Hematopoietic multipotent progenitor cell treated with erythropoietin and hydrocortisone succinate and interleukin-3 and kit ligand, for 15 days (in vitro differentiated cells): ENCODE measurements at places on chromosomes 2 and 18.

DNA sequence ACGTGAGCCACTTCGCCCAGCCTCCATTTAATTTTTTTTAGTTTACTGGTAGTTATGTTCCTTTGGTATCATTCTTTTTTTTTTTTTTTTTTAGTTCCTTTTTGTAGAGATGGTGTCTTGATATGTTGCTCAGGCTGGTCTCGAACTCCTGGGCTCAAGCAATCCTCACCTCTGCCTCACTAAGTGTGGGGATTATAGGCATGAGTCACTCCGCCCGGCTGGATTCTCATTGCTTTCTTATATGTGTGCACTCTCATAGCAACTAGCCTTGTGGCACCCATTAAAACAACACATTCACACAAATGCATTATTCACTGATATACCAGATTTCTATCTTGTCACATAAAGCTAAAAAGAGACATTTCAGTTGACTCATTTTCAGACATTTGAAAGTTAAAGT, 4.2 kb downstream of the TTC27 start:
- DNase-seq, result no peak

DNA sequence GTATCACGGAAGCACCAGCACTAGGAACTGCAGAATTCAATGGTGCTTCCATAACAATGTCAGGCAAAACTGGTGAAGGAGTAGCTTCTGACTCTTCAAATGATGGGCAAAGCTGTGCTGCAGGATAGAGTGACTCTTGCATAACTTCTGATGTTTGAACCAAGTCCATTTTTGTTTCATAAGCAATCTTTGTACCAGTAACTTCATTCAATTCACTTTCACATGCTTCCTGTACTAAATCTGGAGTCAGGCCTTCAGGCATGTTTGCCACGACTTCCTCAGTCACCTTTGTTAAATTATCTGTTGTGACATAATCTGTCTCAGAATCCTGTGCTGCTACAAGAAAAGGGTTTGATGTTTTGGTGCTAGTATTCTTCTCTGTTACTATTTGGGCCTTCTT, 24.0 kb downstream of the RTN4 start:
- no peak for DNase-seq

- no peak for DNase-seq
Measured at GRCh38 chr2:172919732-172920131, 155.9 kb upstream of the MAP3K20 start.

GRCh38 chr2:223166983-223167650, 115.1 kb downstream of the KCNE4 start:
- no peak for DNase-seq

DNA sequence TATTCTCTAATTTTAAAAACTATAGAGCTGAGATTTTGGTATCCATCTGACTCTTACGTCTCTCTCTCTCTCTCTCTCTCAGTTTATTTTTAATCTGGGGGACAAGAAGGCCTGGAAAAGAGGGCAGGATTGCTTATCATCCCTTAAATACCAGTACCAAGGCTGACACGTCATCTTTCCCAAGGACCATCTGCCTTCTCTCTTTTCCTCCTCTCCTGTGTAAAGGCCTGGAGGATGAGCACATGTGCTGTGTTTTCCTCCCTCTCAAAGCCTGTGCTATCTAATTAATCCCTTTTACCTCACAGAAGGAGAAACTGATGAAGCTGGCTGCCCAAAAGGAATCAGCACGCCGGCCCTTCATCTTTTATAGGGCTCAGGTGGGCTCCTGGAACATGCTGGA, 7.3 kb downstream of the IL37 start:
- no peak for DNase-seq

GRCh38 chr2:230691005-230691647, 21.5 kb upstream of the CAB39 start:
- DNase-seq, result no peak

DNA sequence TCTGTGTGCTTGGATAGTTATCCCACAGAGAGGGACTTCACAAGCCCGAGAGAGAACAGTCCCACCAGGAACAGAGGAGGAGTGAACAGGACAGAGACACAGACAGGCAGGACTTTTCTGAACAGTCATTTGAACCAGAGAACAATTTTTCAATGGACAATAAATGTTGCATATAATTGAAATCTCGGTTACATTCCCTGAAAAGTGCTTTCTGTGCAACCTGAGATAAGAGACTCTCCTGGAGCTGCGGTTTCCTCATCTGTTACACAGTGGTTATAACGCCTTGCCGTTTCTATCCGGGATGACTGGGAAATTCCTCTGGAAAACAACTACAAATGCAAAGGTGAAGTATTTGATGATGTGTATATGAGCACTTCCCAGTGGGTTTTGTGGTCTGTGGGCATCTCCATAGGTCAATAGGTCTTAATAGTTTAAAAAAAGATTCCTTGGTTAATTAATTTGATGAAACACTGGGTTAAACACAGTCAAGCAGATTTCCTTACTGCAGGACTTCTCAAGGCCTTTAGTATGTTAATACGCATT, 87.2 kb upstream of the HPCAL1 start:
- DNase-seq, result no peak

- DNase-seq, result no peak
Measured at GRCh38 chr2:105571445-105571987, 172.7 kb upstream of the FHL2 start.

- no peak for DNase-seq
Measured at GRCh38 chr18:56139792-56140254, 498.6 kb downstream of the TXNL1 start.

DNA sequence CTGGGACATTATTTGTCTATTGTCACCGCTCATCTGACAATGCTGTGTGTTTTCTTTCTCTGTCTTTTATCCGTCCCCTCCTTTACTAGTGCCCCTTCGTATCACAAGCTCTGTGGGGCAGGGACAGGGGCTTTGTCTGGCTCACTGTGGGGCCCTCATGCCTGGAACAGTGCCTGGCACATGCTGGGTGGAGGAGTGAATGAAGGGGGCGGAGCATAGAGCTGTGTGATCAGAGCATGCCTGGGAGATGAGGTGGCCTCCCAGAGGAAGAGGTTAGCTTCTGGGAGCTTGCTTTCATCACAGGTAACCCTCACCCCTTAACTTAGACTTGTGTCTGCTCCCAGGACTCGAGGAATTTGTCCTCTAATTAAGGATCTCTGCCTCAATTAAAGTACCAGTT, 16.4 kb downstream of the MTCL1 start:
- DNase-seq, result no peak

DNA sequence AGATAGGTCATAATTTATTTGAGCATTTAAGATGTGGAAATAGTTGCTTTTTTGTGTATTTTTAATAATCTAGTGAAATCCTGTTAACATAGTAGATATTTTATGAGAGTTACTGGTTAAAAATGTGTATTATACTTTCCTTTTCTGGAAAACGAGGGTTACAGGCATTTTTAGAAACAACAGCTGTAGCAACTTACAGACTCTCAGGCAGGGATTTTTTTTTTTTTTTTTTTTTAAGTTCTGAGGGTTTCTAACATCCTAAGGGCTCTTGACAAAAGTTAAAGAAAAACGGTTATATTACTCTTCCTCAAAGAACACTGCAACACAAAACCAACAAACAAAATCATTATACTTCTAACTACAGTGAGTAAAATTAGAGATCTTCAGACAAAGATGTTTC, 205.9 kb downstream of the ACKR3 start:
- no peak for DNase-seq

DNA sequence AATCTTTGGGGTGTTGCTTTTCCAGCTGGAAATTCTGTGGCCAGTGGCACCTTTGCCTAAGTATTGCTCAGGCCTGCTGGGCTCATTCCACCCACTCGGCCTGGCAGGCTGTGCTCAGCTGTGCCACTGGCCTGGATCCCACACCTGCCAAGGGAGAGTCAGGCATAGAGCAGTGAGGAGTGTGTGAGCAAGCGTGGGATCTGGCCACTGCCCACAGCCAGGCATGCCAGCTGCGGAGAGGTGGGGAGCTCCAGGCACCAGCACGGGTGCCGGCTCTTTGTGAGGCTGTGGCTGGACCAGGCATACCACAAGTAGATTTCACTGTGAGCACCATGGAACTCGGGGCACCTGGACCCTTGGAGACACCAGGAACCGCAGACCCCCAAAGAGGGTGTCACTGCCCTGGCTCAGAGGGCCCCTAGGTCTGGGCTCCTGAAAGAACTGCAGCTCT, 118.1 kb upstream of the MAP2 start:
- no peak for DNase-seq

DNA sequence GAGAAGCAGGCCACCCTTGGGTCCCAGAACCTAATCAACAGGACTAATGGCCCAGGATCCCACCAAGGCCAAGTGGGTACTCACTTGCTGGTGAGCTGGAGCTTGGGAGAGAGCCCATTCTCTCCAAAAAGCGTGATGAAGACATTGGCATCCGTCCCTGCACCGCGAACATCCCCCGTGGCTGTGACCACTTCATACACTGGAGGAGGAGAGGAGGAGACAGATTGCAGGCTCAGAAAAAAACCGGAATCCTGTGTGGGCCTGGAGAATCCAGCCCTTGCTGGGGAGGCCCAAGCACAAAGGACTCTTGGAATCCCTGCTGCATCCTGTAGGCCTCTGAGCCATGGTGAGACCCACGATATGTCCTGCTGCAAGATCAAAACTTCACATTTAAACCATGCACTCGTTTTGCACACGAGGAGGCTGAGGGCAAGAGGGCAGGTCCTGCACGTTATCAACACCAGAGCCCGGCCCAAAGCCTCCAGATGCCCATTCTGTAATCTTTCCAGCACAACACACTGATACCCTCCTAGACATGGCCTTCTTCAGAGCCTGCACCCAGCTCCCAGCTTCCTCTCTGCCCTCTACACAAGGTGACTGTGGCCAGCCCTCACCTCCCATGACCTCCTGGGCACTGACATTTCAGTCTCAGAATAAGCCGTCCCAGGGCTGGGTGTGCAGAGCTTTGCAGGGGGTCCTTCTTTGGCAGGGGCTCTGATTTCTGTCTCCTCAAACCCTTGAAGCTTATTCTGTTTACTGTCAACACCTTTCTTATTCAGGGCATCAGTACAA, 7.8 kb downstream of the LOXHD1 start:
- no peak for DNase-seq

GRCh38 chr2:54589340-54590215, 133.5 kb downstream of the SPTBN1 start:
- DNase-seq, result peak; percentile 46

DNA sequence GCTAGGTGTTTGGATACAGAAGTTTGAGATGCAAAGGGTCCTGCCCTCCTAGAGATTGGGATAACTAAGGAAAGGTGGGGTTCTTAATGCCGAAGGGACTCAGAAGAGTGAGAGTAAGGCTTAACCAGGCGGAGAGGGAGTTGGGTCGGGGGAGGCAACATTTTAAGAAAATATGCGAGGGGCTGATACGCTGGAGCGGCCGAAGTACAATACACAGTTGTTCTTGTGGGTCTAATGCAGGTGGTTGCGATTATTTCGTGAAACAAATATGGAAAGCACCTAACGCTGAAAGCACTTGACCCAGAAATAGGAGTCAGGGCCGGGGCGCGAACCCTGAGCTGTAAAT, 344 bp upstream of the MRPL33 start:
- DNase-seq, result no peak

GRCh38 chr2:107932979-107933378, 53.3 kb upstream of the SLC5A7 start:
- DNase-seq, result no peak

DNA sequence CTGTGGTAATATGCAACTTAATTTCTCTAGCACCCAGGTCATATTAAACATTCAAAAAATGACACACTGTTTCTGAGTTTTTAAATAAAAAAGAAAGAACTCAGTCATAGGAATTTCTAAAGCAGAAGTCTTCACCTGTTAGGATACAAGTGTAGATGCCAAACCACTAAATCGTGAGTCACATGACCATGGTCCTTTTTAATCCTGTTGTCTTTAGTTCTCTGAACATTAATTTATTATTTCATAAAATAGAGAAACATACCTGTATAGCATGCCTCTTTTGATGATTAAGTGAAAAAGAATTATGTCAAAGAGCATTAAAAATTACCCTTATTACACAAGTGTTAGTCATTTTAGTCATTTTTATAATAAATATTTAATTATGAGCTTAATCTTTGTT, 398.8 kb downstream of the CCDC85A start:
- DNase-seq, result no peak

- DNase-seq, result no peak
Measured at GRCh38 chr2:86790676-86791572, at the start of gene CD8A. Gene CD8A, minus strand, starts transcription at chr2:86790913. Its CDS starts 88 bp downstream, at chr2:86790825.

GRCh38 chr2:211328126-211328525, 771.7 kb downstream of the CPS1 start:
- DNase-seq, result no peak

DNA sequence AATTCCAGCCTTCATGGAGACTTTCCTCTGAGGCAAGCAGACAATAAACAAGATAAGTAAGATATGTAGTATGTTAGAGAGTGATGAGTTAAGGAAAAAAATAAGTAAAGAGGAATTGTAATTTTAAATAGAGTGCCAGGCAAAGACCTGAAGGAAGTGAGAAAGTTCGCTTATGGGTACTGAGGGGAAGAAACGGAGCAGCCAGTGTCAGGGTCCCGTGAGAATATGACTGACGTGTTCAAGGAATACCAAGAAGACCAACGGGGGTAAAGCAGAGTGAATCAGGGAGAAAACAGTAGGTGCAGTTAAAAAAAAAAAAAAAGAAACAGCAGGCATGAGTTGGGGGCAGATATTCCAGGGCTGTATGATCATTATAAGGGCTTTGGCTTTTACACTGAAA, 45.1 kb downstream of the ARHGEF33 start:
- DNase-seq, result no peak

DNA sequence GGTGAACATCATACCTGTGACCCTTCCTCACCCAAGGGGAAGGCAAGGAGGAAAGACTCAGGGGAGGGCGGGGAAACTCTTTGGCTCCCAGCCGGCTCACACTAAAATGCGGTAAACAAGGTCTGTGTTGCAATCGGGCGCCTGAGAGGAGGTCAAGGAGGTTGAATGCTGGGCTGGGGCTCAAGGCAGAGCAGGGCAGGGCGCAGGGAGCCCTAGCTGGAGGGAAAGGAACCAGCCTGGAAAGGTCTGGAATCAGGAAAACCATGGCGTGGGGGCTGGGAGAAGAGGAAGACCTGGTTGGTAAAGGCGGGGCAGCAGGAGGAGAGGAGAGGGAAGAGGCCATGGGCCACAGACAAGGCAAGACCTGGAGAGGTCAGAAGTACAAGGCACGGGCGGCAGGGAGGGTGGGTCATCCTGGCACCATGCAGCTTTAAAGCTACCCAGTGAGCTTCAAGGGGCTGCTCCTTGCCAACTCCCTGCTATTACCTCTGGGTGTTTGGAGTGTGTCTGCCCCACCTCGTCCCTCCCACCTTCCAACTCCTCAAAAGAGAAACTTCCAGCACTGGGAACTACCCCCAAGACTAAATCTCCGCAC, 4.8 kb upstream of the TMEM37 start:
- DNase-seq, result no peak

GRCh38 chr18:31819106-31819924, 58.6 kb upstream of the SLC25A52 start:
- peak; percentile 57 for DNase-seq

DNA sequence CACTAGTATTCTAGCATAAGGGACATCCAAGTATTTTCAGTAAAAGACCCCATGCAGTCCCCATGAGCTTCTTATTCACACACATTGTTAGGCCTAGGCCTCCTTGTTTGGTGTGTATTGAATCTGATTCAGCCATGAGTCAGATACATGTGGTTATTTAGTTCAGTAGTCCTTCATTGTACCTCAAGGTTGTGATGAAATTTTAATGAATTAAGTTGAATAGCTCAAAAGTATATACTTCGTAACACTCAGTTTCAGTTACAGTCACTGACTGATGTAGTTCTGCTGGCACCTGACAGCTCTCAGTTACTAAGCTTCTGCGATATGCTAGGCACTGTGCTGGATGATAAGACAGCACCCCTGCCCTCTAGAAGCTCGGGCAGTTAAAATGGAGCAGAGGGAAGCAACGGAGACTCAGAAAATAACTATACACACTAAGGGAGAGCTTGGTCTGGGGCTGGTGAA, 86.4 kb downstream of the XRCC5 start:
- DNase-seq, result peak; percentile 21

- DNase-seq, result no peak
Measured at GRCh38 chr2:67289921-67290371, 107.2 kb upstream of the ETAA1 start.
